Chondrocyte (in vitro differentiated cells): ENCODE measurements at places on chromosomes 7 and 10. TPM values are rescaled to one million over a fixed set of nuclear protein-coding genes. Genes with fewer than 3 reads are reported as not detected.

DNA sequence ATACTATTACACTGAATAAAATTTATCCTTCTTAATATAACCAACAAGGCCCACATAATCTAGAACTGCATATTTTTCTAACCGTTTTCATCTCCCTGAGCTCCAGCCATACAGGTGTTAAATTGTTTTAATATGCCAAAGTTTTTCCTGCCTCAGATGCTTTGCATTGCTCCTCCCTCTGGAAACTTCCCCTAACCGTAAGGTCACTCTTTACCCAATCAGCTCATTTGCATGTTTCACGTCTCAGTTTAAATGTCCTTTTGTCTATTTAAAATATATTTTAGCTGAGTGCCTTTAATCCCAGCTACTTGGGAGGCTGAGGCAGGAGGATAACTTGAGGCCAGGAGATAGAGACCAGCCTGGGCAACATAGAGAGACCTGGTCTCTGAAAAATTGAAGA lies 228.5 kb downstream of the ADK start:
- no peak for DNase-seq

DNA sequence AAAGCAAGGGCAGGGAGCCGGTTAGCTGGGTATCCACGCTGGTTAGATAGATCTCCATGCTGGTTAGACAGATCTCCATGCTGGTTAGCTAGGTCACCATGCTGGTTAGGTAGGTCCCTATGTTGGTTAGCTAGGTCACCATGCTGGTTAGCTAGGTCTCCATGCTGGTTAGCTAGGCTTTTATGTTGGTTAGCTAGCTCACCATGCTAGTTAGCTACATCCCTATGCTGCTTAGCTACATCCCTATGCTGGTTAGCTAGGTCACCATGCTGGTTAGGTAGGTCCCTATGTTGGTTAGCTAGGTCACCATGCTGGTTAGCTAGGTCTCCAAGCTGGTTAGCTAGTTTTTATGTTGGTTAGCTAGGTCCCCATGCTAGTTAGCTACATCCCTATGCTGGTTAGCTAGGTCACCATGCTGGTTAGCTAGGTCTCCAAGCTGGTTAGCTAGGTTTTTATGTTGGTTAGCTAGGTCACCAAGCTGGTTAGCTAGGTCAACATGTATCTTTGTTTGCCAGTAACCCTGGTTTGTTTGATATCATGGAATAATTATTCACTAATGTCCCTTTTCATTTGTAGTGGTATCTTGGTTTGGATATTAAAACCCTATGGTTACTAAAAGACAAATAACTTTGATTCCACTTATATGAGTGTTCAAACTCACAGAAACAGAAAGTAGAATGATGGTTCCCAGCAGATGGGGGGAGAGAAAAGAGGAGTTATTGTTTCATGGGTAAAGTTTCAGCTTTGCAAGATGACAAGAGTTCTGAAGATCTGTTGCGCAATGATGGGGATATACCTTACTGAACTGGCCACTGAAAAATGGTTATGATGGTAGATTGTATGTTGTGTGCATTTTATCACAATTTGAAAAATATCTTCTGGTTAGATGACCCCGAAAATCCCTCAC lies 136.2 kb downstream of the PRPF18 start:
- DNase-seq: no peak

DNA sequence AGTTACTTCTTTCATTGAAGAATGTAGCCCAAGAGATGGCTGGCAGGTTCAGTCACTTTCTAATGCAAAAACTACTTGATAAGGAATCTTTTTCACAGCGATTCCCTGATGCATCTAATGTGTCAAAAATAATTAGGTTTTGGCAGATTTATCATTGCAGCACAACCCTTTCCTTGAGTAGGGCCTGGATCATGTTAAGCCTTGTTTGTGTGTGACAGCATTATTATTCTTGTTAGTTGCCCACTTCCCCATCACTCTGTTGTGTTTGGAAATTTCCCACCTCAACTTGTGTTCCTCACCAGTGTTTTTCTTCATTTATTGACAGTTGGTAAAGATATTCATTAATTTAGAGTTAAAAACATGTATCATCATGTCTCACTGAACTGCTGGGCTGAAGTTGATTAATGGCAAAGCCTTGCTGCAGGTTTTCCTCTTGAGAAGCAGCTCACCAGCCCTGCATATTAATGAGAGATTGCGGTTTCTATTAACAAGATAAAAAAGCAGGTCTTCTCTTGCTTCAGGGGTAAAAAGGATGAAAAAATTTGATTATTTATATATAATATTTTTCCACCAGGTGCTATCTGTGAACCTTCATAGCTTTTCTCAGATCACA lies 233.3 kb upstream of the MDFIC start:
- no peak for DNase-seq

DNA sequence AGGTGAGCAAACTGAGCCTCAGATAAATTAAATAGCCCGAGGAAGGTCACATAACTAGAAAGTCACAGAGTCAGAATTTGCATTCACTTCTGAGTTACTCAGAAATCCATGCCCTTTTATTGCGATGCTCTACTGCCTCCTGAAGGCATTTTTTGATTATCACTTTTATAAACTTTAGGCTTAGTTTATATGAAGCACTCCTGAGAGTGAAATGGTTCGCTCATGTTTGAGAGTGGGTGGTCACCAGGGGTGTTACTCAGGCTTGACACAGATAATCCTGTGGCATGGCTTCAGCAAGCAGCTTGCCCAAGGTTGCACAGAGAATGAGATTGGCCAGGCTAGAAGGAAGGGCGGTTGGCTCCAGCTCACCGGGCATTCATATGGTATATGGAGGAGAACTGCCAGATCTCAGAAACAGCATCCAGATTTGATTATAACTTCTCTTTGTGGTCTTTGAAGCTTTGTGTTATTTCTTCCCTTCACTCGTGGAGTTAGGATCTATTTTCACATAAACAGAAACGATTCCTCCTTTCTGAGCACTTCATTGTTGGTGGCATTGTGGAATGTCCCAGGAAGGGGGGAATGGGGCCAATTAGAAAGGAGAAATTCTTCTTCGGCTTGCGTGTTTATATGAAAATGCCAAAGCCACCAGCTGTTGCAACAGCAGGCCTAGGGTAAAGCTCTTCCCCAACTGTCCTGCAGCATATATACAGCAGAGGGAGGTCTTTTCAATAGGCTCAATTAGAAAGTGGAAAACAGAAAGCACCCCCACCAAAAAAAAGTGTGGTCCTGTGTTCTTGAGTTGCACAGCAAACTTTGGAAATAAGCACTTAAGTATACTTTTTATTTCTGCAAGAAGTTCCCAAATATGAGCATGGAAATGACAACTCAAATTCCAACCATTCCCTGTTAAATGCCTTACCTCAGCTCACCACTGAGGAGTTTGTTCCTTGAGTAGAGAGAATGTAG lies 628.8 kb downstream of the SUGCT start:
- no peak for DNase-seq

GRCh38 chr10:52818019-52818418 lies 45.4 kb upstream of the MBL2 start:
- no peak for DNase-seq

- DNase-seq: no peak
Observed at GRCh38 chr7:66110856-66111255, 3.8 kb upstream of the CRCP start.

DNA sequence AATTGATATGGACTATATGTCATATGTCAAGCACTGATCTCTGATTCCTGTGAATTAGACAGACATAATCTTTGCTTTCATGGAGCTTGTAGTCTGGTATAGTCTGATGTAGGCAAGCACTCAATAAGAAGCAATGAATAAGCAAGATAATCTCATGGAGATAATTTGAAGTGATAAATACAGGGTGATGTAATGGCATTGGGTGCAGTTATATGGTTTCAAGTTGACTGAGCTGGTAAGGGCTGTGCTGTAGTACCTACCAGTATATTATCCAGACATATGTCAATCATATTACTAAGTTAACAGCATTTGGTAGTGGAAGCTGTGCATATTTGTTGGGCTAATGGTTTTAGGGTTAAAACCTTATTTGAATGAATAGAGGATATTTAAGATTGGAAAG lies 117.5 kb upstream of the PRPS1L1 start:
- no peak for DNase-seq

The NKX6-2 gene
- total RNA-seq: not detected in 3 replicates

The MRLN gene
- not detected in 3 replicates for total RNA-seq

The OR6V1 gene
- total RNA-seq: not detected in 3 replicates
